CD4-positive, alpha-beta T cell treated with Interleukin-6 for 4 hours (primary cell): ENCODE measurements at places on chromosomes 5 and 9.

- DNase-seq: no peak
Measured at GRCh38 chr9:131197160-131197911, 72.0 kb downstream of the NUP214 start.

DNA sequence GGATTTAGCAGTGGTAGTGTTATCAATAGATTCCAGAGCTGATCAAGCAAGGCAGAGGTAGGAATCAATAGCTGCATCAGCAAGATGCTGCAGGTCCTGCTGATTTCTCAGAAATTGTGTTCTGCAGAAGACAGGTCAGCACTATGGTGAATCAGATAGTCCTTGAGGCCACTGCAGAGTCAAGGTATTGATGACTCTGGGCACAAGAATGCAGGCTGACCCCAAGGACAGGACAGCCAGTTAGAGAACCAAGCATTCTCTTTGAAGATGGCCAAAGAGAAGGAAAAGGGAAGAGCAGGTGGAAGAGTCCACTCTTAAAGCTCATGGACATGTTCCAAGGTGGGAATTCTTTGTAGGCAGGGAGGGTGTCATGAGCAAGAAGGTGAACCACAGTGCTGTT is 28.0 kb downstream of the PRUNE2 start:
- DNase-seq: no peak

DNA sequence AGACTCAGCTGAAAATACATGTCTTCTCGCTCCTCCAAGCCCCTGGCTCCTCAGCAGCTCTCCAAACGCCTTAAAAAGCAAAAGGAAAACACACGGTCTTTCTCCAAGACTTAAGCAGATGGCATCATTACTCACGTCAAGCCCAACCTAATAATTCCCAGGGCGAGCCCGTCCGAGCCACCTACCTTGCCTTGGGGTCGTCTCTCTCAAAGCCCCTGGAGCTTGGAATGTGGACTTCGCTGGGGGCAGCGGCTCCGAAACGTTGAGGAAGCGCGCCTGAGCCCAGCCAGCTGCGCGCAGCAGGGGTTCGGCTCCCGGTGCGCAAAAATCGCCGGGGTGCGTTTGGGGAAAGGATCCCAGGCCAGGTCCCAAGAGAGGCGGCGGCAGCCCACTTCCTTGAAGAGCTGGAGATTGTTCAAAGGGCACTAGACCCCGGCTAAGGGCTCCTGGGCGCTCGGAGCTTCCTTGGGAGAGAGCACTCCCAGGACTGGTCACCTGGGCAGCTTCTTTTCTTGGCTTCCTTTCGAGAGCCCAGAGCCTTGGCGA is 395 bp downstream of the DRD1 start:
- no peak for DNase-seq

- DNase-seq: no peak
Measured at GRCh38 chr5:130109152-130109551, 204.9 kb downstream of the CHSY3 start.

GRCh38 chr9:89715318-89715858 is 110.6 kb downstream of the GADD45G start:
- DNase-seq: no peak

- DNase-seq: no peak
Measured at GRCh38 chr9:8365029-8365428, 565.5 kb upstream of the DMAC1 start.

DNA sequence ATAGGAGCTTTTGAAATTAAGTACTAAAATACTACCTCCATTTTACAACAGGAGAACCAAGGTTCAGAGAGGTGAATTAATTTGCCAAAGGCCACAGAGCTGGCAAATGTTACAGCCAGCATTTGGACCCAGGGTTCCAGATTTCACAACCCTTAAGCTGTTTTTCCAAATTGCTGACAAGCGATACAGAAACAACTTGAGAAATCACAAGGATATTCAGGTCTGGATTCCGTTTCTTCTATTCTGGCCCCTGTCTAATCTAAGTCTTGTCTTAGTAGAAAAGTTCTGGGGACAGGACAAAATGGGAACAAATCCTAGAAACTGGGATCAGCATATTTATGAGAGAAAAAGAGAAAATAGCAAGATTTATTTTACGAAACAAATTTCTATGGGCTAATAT is 103.1 kb upstream of the PRLR start:
- DNase-seq: no peak

- no peak for DNase-seq
Measured at GRCh38 chr9:70468291-70468690, 53.8 kb upstream of the KLF9 start.

DNA sequence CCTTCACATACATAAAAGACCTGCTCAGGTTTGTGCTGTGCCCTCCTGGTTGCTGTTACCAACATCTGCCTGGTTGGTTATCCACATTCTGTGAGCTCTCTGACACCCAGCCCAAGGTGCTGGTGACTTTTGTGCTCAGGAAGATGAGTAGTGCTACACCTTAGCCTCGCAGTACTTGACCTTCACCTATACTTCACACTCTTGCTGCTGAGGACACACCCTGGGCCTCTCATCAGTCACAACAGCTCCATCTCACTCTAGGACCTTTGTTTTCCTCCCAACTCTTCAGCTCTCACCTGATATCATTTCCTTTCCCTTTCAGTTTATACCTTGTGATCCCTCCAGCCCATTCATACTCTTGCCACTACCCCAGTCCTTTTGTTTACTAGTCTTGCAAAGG is 10.7 kb upstream of the SLC22A5 start:
- no peak for DNase-seq
